D341Med (cell line): ENCODE measurements at places on chromosomes 3 and 15.

DNA sequence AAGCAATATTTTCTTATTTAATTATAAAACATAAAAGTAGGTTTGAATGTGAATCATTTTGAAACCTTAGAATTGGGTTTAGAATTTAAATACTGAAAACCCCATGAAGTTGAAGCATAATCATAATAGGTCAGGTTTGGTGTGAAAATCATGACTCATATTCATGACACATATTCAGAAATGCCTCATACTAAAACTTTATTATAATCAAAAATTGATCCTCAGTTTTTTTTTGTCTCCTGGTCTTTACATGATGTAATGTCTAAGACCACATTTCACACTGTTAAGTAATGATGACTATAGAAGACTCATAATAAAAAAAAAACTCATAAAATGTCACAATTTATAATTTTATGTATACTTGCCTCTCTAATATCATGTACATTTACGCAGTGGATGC is 190.4 kb downstream of the FOXP1 start:
- no peak for DNase-seq

GRCh38 chr3:139292711-139293664 is 50.8 kb upstream of the MRPS22 start:
- no peak for DNase-seq

DNA sequence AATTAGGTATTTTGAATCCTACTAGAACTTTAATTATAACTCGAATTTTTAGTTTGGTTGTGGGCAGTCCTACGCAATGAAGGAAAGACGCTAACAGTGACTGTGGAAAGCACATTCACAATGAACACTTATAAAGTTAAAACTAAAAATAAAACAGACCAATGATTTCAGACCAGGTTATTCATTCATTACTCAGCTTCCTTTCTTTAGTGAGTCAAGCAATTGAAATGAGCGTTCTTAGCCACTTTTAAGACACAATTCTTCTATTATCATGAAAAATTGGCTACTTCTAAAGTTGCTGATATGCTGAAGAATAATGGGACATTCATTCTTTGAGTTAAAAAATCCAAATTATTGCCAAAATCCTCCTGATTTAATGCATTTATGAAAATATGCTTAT is 66.0 kb upstream of the CMSS1 start:
- DNase-seq = no peak

- DNase-seq = no peak
Observed at GRCh38 chr3:39064646-39065045, 12.8 kb downstream of the WDR48 start.

DNA sequence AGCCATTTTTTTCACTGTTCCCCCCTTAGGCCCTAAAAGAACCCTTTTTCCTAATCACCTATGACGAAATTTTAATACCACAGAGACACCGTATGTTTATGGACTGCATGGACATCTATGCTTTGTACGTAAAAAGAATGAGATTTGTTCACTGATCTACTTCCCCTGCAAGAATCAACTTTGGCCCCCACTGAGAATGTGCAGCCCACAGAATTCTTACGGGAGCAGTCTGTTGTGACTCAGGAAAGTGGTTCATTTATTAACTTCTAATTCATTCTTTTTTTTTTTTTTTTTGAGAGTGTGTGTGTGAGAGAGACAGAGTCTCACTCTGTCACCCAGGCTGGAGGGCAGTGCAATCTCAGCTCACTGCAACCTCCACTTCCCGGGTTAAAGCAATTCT is 17.6 kb downstream of the EIF4E3 start:
- DNase-seq = no peak

DNA sequence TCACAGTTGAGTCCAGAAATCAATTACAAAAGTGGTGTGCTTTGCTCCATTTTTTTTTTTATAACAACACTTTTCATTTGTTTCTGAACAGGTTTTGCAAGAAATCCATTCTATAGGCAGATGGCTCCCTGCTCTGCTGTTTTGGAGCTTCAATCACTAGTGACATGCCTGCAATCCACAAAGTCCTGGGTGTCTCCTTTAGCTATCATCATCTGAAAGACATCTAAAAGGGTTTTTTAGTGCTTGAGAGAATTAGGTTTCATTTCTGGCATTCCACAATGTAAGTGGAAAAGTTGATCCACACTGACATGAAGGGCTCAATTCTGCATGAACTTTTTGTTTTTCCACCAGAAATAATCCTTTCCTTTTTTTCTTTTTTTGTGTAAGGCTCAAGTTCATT is 24.0 kb upstream of the MEIS2 start:
- DNase-seq = no peak

DNA sequence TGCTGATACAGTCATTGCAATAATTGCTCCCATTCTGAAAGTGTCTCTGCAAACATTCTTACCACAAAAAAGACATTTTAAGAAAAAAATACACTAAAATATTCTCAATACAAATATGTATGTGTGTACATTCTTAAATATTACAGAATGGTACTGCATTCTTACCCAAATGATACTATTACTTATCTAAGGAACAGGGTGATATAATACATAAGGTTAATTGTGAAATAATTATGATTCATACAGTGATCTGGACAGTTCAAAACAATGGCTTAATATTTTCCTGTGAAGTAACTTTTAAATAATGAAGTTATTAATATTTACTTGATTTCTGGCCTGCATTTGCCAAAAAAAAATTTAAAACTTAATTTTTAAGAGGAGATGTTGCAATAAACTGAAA is 694.6 kb downstream of the TUSC7 start:
- DNase-seq = no peak

GRCh38 chr3:142787719-142788118 is 63.9 kb downstream of the TRPC1 start:
- no peak for DNase-seq

DNA sequence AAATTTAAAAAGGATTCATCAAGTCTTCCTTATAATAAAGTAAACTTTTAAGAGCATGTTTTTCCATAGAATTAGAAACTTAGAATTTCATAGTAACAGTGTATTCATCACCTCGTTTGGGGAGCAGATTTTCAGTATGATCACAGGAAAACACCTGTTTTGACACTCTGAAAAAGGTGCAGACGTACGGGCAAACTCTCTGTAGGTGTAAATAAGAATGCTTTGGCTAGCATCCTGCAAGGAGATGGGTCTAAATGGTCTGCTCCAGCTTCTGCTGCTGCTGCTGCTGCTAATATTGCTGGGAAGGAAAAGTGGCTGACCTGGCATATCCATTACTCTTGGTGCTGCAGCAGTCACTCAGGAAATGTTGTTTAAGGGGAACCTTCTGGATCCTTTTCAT is 66.0 kb downstream of the MBNL1 start:
- DNase-seq = no peak

DNA sequence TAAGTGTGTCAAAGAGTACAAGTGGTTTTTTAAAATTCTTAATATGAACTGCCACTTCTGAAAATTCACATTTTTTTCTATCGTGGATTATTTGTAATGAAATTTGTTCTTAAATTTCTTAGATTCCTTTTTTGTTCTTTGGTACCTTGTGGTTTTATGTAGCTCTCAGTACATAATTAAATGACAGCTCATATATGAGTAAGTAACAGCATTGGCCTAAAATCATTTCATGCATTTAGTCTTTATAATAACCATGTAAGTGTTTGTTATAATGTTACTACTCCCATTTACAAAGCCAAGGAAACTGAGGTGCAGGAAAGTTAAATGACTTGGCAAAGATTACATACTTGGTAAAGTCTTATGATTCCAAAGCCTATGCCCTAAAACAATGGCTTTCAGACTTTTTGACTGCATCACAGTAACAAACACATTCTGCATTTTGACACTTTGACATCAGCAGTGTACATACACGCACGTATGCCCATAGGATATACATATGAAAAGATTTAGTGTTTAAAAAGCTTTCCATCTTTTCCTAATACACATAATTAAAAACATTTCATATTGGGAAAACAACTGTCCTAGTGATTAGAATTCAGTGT is 14.9 kb downstream of the SPRED1 start:
- DNase-seq = no peak

DNA sequence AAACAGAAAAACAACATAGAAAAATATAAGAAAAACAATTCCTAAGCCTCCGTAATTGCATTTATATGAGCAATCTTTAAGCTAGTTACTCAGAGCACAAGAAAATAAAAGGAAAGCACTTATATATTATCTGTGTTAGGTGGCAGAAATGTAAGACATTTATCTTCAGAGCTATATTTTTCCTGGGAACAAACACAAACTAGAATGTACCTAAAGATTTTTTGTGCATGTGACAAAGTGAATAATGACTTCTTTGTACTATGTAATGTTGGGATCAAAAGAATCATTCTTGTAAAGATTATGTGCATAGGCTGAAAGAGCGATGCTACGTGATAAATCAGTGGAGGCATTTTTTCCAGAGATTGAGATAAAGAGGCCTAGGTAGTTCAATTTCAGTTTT is 111.3 kb upstream of the GMNC start:
- DNase-seq = no peak

GRCh38 chr15:64695561-64695992 is 79.8 kb downstream of the RBPMS2 start:
- DNase-seq = no peak

DNA sequence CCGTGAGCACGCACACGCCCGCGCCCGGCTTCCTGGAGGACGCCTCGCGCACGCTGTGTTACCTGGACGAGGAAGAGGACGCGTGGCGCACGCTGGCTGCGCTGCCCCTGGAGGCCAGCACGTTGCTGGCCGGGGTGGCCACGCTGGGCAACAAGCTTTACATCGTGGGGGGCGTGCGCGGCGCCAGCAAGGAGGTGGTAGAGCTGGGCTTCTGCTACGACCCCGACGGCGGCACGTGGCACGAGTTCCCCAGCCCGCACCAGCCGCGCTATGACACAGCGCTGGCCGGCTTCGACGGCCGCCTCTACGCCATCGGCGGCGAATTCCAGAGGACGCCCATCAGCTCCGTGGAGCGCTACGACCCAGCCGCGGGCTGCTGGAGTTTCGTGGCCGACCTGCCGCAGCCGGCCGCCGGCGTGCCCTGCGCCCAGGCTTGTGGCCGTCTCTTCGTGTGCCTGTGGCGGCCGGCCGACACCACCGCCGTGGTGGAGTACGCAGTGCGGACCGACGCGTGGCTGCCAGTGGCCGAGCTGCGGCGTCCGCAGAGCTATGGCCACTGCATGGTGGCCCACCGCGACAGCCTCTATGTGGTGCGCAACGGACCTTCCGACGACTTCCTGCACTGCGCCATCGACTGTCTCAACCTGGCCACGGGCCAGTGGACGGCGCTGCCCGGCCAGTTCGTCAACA is 890 bp downstream of the KBTBD13 start:
- no peak for DNase-seq

GRCh38 chr3:168398371-168399025 is 302.8 kb upstream of the GOLIM4 start:
- no peak for DNase-seq

DNA sequence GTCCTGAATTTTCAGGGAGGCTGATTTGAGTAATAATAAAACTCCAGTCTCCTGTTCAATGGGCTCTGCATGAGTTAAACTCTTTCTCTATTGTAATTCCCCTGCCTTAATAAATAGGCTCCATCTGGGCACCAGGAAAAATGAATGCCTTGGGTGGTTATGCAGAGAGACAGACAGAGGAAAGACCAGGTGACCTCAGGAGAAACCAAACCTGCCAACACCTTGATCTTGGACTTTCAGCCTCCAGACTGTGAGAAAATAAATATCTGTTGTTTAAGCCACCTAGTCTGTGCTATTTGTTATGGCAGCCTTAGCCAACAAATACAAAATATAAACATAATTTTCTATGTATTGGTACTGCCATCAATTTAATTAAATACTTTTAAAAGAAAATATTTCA is 64.8 kb upstream of the RAP2B start:
- DNase-seq = no peak

DNA sequence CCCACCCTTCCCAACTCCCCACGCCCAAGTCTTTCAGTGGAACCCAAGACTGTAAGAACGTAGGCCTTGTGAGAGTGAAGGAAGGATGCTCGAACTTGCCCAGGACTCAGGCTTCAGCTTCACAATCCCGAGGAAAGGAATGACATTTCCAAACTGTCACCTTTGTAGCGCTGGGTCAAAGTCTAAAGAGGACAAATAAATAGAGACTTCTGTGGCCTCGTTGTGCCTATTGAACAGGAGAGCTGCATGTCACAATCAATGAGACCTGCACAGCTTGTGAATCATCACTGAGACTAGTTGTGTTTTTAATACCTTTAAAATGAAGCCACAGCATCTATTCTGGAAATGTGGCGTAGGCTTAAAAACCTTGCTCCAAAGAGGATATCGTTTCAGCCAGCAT is 222.8 kb upstream of the ST8SIA2 start:
- DNase-seq = no peak

GRCh38 chr3:49611291-49611690 is 57.0 kb downstream of the BSN start:
- DNase-seq = no peak

GRCh38 chr3:46276497-46277099 is 34.3 kb downstream of the CCR3 start:
- no peak for DNase-seq

DNA sequence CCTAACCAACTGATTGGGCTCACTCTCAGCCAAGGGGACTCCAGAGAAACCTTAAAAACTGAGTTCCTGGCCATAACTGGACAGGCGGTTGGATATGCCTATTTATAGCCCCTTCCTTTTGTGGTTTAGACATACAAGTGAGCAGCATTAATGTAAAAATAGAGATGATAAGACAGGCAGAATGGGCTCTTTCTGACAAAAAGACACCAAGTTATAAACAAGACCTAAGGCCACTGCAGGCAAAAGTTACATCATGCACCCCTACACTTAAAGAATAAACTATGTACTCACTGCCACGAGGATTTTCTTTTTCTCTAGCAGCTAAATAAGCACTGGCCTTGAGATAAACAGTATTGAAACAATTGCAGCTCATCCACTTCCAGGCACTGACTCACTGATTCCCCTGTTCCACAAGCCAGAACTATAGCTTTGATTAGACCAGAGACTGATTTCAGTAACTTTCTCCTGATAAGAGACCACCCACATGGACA is 30.1 kb downstream of the SUCNR1 start:
- DNase-seq = no peak

GRCh38 chr3:131480116-131480515 is 22.7 kb downstream of the MRPL3 start:
- no peak for DNase-seq

- DNase-seq = no peak
Observed at GRCh38 chr15:91289324-91289723, 189.3 kb downstream of the SV2B start.

- no peak for DNase-seq
Observed at GRCh38 chr3:122533931-122534334, 19.2 kb upstream of the KPNA1 start.

- DNase-seq = peak; percentile 64
Observed at GRCh38 chr3:137110392-137110996, 152.7 kb downstream of the IL20RB start.

DNA sequence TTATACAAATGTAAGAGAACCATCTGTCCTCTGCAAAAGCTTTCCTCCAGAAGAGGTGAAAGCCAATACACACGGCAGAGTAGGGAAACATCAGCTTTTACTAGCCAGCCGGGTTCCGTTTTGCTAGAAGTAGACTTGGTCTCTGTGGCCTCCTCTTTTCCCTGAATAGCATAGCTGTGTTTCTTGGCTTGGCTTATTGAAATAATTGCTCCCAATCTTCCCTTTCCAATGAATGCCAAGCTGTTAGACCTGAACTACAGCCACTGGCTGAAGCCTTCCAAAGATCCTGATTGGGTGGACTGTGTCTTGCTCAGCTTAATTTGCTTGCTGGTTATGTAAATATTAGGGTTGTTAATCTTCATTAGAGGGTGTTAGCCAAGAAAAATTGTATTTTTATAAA is 157.8 kb upstream of the ROPN1 start:
- DNase-seq = no peak
